ENCODE measurements at places on chromosomes 6 and 20.

DNA sequence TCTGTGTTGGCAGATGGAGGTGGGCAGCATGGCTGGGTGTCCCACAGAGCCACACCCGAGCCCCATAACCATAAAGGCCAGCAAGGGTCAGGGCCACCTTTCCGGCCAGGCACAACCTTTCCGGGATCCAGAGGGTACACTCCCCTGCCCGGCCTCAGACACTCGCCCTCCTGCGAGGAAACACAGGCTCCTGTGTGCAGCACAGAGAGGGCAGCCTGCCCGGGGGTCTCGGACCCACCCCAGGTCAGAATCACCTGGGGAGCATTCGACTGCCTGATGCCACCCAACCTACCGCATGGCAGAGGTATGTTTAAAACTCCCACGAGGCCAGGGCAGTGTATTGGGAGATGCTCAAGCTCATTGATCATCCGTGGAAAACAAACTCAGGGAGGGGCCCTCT, 260.3 kb downstream of the TAF4 start:
- no peak for DNase-seq

- no peak for DNase-seq
These were observed 2.2 kb upstream of the POPDC3 start for GRCh38 chr6:105181981-105182515.

GRCh38 chr6:3758842-3759144, 7.3 kb upstream of the PXDC1 start:
- no peak for DNase-seq

GRCh38 chr20:36538026-36538722, 3.1 kb upstream of the MYL9 start:
- DNase-seq = no peak

All from activated CD4-positive, alpha-beta T cell treated with anti-CD3 and anti-CD28 coated beads, Interleukin-2, amount 50 U/mL, for 1 hour (primary cell).